HFFc6 (cell line): ENCODE measurements at places on chromosomes 5 and 9. TPM values are rescaled to one million over a fixed set of nuclear protein-coding genes. Genes with fewer than 3 reads are reported as not detected.
A peak's percentile ranks its signal among the peaks of the same experiment; 100 is the strongest.

The PCDHGA6 gene
- total RNA-seq, result 1.8 to 2.7 TPM (median 2.5 TPM) in 3 replicates

The RNF183 gene
- not detected in 3 replicates for total RNA-seq

The HSPA5 gene
- 482 to 619 TPM (median 499 TPM) in 3 replicates for total RNA-seq

The PCDH1 gene
- total RNA-seq, result 0.07 to 0.12 TPM in 2 of 3 replicates, not detected in the other

The PPP3R2 gene
- not detected in 3 replicates for total RNA-seq

The ROPN1L gene
- total RNA-seq, result 0.30 to 0.43 TPM (median 0.37 TPM) in 3 replicates

DNA sequence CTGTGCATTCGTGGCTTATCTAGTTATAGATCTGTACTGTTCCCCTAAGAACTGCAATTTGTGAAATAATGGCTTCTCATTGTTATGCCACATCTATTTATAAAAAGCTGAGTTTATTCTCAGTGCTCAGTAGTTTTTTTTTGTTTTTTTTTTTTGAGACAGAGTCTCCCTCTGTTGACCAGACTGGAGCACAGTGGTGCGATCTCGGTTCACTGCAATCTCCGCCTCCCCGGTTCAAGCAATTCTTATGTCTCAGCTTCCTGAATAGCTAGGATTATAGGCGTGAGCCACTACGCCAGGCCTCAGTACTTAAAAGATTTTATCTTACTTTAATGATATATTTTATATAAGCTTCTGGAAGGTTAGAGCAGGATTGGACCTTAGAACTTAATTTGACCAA, 19.0 kb downstream of the SEC61B start:
- no peak overlapping the region for H3K27ac ChIP-seq
- no peak for DNase-seq
- H3K36me3 ChIP-seq, result no peaks in the 10 kb centered on the region; the same call in 1 of the 2 replicates

GRCh38 chr9:102892025-102892424, 103.1 kb upstream of the CYLC2 start:
- H3K36me3 ChIP-seq, result no peaks in the 10 kb centered on the region
- H3K4me3 ChIP-seq, result no peak overlapping the region
- DNase-seq, result no peak

DNA sequence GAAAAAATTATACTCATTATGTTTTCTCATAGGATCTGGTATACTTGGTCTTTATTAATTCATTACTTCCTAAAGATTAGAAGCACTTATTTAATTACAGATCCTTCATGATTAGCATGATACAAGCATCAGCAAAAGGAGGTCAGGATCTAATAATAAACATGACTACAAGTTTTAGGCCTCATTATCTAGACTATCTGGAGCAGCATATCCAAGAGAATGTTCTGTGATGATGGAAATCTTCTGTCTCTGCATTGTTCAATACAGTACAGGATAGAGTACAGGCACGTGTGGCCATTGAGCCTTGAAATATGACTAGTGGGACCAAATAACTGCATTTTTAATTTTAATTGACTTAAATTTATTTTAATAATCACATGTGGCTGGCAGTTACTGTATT, 21.2 kb downstream of the SETX start:
- no peak overlapping the region for H3K27ac ChIP-seq
- no peak overlapping the region for H3K4me3 ChIP-seq
- no peak for DNase-seq
- H3K36me3 ChIP-seq, result peaks cover 59% of the 10 kb centered on the region

DNA sequence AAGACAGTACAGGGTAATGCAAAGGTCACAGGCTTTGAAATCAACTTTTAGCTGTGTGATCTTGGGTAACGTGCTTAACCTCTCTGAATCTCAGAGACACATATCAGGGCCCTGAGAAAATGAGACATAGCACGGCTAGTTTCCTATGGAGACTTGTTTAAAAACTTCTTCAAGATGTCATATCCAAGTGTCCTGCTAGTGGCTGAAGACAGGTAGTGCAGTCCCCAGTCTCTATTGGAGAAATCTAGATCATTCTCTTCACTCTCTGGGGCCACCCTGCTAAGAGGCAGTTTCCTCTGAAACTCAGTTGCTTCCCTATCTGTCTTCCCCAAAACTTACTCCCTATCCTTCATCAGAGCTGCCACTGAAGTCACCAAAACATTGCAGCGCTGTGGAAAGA, 30.3 kb upstream of the GRXCR2 start:
- H3K27me3 ChIP-seq, result peaks cover 32% of the 10 kb centered on the region
- peaks cover 18% of the 10 kb centered on the region for H3K4me1 ChIP-seq
- H3K4me3 ChIP-seq, result no peak overlapping the region
- H3K27ac ChIP-seq, result no peak overlapping the region
- no peaks in the 10 kb centered on the region for H3K36me3 ChIP-seq

DNA sequence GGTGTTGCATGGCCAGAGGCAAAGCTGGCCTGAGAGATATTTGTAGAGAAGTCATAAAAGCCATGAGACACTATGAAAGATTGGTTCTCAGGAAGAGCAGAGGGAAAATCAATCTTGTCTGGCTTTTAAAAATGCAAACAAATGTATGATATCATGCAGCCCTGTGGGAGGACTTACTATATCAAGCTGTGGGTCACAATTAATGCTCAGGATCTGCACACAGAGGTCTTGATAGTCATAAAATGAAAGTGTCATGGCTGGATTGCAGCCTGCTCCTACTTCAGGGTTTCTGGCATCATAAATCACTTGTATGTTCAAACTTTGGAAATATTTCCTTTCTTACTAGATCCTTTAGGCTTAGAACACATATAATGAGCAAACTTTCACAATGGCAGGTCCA, 151.5 kb downstream of the SEMA6A start:
- no peak for DNase-seq
- no peaks in the 10 kb centered on the region for H3K4me1 ChIP-seq
- H3K27ac ChIP-seq, result no peak overlapping the region
- H3K36me3 ChIP-seq, result no peaks in the 10 kb centered on the region

- peaks cover 13% of the 10 kb centered on the region for H3K27me3 ChIP-seq
- no peaks in the 10 kb centered on the region for H3K4me1 ChIP-seq
- no peak for DNase-seq
- H3K36me3 ChIP-seq, result peaks cover 12% of the 10 kb centered on the region
Measured at GRCh38 chr9:92171822-92172221, 56.6 kb upstream of the SPTLC1 start.

DNA sequence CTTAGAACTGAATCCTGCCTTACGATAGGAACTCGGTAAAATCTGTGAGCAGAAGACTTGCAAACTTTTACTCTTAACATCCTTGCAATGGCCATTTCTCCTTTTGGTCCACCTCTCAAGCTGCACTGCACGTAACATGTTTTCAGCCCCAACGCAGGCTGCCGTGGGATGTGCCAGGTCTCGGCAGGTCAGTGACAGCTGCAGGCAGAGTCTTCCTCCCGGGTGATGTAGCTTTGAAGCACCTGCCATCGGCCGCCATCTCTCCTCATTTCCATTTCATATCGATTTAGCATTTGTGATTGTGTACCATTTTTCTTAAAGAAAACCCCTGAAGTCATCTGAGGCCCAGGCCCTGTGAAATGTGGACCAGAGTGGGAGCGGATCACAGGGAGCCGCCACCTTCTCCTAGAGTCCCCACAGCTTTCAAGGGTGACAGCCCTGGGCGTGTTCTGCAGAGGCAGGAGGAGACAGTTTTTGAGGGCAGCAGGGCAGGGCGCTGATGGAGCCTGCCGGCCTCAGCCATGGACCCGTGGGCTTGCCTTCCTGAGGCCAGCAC, 25.8 kb upstream of the LPCAT1 start:
- H3K4me3 ChIP-seq, result no peak overlapping the region
- no peak overlapping the region for H3K27ac ChIP-seq
- no peak for DNase-seq

- peak overlapping the region; percentile 14; the same call in 1 of the 2 replicates for H3K4me3 ChIP-seq
- no peaks in the 10 kb centered on the region for H3K36me3 ChIP-seq
- H3K4me1 ChIP-seq, result peaks cover 40% of the 10 kb centered on the region
- H3K27me3 ChIP-seq, result peaks cover 2% of the 10 kb centered on the region; the same call in 1 of the 2 replicates
- DNase-seq, result no peak
Measured at GRCh38 chr5:154714266-154714986, 40.8 kb upstream of the LARP1 start.

DNA sequence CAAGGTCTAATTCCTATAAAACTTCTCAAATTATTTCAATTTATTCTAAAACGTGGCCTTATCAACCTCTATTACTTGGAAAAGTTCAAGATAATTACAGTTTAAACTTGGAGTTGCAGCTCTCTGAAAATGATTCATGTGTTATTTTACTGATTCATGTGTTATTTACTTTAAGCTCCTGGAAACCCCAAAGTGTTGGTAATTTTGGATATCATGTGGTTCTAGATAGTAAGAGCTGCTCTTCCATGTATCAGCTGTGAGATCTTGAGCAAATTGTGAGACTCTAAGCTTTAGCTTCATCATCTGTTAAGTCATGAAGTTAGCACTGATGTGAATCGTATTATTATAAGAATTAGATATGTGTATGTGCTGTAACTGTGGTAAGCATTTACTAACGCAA, 749.2 kb downstream of the TLE4 start:
- H3K4me1 ChIP-seq, result no peaks in the 10 kb centered on the region
- H3K36me3 ChIP-seq, result no peaks in the 10 kb centered on the region
- no peaks in the 10 kb centered on the region for H3K27me3 ChIP-seq
- no peak overlapping the region for H3K27ac ChIP-seq

DNA sequence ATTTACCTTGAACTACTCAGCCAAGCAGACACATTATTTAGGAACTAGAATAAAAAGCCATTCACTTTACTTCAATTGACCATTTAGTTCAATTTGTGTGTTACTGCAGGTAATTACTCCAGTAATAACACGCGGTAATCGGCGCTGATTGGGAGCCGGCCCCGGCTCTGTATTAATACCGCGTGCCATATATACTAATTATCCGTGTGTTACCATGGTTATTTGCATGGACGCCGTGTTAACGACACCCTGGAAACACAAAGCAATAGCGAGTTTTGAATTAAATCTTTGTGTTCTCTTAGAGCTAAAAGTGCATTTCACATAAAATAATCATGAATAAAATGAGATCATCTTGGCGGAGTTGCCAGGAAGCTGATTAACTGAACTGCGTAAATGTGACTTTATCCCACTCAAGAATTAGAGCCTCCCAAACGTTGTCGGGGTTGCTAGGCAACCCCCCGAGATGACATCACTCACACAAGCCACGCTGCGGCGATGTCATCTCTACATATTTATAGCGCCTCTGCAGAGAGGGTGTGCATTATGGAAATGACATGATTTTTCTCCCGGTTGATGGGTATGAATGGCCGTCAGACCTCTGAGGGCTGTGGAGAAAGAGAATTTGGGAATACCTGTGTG, 41.4 kb upstream of the RNU6ATAC start:
- H3K4me1 ChIP-seq, result peaks cover 14% of the 10 kb centered on the region
- H3K4me3 ChIP-seq, result no peak overlapping the region
- H3K27ac ChIP-seq, result no peak overlapping the region
- H3K36me3 ChIP-seq, result no peaks in the 10 kb centered on the region; the same call in 1 of the 2 replicates
- peaks cover 38% of the 10 kb centered on the region for H3K27me3 ChIP-seq

DNA sequence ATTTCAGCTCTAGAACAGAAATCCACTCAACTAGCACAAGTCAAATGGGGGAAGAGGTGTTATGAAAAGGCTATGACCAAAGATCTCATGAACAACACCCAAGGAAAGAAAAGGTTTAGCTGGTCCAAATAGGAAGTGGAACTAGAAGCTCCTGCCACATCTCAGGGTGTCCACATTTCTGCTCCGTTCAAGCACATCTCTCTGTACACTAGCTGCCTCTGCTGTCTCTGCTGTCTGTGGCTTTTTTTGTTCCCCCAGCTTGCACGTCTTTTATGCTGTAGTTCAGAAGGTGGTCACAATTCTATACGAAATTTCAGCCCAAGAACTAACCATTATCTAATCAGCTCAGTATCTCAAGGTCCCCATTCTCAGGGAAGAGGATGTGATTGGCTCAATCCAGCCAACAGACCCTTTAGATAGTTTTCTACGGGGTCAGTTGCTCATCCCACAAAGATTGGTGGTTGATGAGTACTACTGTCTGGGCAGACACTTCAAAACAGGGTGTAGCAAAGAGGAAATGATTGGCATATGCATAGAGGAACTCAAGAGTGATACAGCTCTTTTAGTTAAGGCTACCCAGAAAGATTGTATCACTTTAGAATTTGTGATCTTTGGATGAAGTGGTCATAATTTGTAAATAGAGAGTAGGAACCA, 44.0 kb downstream of the FANCC start:
- no peak overlapping the region for H3K4me3 ChIP-seq
- no peaks in the 10 kb centered on the region; the same call in none of the 2 replicates for H3K27me3 ChIP-seq
- no peak for DNase-seq
- H3K4me1 ChIP-seq, result peaks cover 6% of the 10 kb centered on the region; the same call in 1 of the 2 replicates

- no peak for DNase-seq
- H3K4me1 ChIP-seq, result peaks cover 37% of the 10 kb centered on the region
- no peaks in the 10 kb centered on the region for H3K36me3 ChIP-seq
- no peak overlapping the region for H3K27ac ChIP-seq
Measured at GRCh38 chr5:73485715-73486114, 12.5 kb upstream of the BTF3 start.
